ENCODE measurements at places on chromosomes 12 and 14.

DNA sequence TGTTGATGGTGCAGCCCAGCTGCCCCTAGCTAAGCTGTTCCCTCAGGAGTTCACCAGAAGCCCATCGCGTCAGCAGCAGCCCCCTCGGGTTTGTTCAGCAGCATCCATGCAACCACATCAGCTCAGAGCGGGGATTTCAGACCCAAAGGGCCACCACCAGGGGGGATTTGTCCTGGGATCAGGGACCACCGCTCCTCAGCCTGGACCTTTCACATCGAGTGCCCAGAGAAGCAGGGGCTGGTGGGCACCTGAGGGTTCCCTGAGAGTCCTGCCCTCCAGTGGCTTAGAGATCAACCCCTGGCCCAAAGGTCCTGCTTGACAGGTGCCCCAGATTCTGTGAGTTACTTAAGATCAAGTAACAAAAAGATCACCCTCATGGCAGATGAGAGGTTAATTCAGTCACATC, 65.9 kb upstream of the C14orf180 start:
- DNase-seq, result no peak

DNA sequence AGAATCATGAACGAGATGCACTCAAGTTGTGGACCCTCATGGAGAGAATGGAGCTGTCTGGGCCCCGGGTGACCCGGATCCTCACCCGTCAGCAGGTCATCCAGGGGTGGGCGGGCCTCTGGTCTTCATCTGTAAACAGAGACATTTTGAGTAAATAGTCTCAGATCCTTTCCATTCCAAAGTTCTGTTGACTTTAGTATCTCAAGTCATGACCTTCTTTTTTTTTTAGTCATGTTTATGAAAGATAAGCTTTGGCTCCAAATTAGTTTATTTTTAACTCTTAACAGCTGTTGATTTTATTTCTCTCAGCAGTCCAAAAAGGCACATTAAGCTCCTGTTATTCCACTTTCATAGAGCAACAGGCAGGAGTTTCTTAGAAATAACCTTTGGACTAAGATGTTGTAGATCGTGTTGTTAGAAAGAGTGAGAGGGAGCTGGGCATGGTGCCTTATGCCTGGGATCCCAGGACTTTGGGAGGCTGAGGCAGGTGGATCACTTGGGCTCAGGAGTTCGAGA, 48.9 kb upstream of the AMN start:
- no peak for DNase-seq

DNA sequence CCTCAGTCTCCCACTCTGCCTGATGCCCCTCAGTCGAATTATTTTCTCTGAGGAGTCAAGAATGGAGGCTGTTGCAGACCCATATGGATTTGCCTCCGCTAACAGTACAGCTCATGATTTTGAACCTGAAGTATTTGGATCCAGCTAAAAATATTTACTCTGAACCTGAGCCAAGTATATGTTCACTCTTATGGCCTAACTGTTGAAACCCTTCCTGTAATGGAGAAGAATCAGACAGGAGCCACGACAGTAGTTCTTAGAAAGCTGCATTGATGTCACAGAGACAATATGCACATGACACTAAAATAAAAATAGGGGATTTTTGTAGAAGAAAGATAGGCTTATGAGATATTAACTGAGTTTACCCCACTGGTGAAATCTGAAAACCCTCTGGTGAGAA, 1128.3 kb upstream of the FLRT2 start:
- no peak for DNase-seq

GRCh38 chr12:29879606-29880308, 96.0 kb upstream of the TMTC1 start:
- DNase-seq, result no peak

- DNase-seq, result no peak
Observed at GRCh38 chr12:21939435-21939834, 1.8 kb downstream of the ABCC9 start.

- no peak for DNase-seq
Observed at GRCh38 chr12:92971859-92972524, 42.9 kb upstream of the EEA1 start.

DNA sequence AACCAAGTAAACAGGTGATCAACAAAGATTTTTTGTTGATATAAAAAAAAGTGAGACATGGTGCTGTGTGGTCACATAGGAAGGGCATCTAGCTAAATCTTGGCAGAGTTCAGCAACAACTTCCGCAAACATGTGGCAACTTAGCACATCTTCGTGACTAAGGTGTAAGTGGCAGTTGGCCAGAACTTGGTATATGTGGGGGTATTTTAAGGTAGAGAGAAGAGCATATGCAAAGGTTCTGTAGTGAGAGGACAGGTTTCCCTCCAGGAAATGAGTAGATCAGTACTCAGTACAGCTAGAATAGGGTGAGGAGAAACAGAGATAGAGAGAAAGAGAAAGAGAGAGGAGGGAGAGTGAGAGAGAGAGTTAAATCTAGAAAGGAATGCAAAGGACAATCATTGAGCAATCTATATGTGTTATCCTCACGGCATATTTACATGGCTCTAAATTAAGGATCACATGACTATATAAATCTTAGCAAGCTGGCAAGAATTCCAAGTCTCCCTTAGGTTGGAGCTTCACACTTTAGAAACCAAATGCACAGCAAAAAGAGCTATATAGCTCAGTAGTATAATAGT, 227.7 kb upstream of the HMGA2 start:
- DNase-seq, result no peak

DNA sequence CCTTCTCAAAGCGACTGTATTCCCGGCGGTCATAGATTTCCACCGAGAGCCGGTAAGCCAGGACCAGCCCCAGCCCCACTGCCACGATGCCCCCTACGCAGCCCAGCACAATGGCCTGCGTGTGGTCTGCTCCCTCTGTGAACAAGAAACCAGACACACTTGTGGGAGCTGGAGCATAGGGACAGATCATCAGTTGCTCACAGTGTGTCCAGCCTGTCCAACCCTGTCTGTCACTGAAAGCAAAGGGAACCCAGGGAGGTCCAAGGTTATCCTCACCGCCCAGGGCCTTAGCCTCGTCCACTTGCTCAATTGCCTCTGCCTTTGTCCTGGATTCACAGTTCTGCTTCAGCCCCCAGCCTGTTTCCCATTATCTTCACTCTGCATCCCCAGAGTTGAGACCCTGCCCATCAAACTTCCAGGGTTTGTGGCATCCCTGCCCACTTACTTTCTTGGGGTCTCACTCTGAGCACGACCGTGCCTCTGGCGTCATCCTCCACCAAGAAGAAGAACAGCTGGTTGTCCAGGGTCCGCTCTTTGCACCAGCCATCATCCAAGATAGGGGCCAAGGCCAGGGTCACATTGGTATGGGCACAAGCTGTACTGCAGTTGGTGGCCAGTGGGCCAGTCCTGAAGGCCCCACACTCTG, 11.3 kb upstream of the CSAD start:
- DNase-seq, result no peak

DNA sequence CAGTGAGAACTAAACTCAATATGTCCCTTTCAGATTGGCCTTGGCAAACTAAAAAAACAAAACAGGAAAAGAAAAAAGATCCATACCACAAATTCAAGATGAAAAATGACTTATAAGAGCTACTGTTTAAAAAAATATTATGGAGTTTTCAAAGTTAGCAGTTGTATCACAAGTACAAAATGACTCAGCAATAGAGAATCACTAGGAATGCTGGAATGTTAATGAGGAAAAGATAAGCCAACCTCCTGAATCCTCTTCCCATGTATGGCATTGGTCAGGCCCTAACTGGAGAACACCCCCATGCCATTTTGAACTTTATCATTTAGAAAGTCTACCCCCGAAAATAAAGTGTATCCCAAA, 62.2 kb downstream of the PPP1R36 start:
- no peak for DNase-seq

- DNase-seq, result no peak
Observed at GRCh38 chr12:130491421-130492357, 154.0 kb downstream of the PIWIL1 start.

DNA sequence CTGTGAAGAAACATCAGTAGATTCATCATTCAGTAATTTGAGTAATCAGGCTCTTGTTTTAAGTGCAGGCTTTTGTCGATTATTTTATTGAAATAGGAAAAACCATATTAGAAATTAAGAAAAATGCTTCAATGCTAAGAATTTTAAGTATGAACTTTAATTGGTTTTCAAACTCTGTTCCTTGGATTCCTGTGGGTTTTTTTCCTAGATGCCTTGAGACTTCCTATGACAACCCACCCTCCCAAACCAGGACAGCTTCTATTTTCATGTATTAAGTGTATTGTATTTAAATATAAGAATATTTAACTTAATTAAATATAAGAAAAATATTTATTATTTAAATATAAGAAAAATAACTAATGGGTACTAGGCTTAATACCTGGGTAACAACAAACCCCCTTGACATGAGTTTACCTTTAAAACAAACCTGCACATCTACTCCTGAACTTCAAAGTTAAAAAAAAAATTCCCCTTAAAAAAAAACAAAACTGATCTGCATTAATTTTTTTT, 3.0 kb downstream of the ARHGAP5 start:
- DNase-seq, result no peak

- DNase-seq, result no peak
Observed at GRCh38 chr14:89625244-89625713, 208.2 kb upstream of the FOXN3 start.

DNA sequence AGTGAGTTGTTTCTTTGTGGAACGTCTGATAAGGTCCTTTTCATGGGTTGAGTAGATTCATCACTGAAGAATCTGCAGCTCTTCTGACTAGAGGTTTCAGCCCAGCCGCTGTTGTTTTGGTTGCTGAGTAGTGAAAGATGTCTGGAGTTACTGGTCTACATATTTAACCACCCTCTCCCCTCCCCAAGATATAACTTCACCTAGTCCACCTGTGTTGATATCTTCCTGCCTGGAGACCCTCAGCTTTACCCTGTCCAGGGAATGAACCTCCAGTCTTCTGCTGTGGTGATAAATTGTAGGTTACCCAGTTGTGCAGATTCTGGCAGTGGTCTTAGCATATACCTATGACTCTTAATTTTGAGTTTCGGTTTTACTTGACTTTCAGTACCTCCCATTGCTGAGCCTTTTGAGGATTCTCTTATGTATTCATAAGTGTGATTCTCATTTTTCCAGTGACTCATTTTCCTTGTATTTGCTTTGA, 62.9 kb downstream of the CCDC91 start:
- peak; percentile 2 for DNase-seq

DNA sequence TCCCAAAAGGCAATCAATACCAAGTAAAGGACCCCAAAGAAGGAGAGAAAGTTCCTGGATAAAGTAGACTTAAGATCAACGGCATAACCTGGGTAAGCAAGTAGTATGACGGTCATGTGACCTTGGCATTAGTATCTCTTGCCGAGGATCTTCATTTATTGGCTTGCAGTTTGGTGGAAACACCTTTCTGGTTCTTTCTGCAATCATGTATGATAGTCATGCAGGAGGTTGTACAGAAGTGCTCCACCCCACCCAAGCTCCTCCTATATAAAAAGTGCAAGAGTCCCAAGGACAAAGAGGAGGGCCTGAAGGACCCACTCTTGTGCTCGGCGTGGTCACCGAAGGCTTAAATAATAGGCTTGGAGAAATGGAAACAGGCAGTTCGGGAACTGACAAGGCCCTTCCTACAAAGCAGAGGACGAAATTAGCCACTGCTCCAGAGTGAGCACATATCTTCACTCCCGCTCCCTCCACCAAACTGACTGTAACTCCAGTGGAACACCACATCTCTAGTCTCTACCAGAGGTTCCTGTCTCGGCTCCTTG, 750 bp downstream of the CS start:
- peak; percentile 2 for DNase-seq

DNA sequence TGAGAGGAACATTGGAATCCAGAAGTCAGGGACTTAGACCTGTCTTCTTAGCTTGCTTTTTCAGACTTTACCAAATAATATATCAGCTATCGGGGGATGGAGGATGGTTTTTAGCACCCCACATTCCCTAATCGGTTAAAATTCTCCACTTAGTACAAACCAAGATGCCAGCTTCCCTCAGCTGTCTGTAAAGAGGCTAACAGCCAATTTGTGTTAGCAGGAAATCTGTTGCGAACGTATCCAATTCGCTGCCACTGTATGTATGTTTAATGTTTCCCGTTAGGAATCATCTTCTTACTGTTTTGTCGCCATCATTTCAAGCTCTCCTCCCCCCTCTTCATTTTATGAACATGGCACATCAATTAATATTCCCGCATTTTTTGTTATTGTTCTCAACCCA, 289.0 kb downstream of the BCL11B start:
- no peak for DNase-seq

DNA sequence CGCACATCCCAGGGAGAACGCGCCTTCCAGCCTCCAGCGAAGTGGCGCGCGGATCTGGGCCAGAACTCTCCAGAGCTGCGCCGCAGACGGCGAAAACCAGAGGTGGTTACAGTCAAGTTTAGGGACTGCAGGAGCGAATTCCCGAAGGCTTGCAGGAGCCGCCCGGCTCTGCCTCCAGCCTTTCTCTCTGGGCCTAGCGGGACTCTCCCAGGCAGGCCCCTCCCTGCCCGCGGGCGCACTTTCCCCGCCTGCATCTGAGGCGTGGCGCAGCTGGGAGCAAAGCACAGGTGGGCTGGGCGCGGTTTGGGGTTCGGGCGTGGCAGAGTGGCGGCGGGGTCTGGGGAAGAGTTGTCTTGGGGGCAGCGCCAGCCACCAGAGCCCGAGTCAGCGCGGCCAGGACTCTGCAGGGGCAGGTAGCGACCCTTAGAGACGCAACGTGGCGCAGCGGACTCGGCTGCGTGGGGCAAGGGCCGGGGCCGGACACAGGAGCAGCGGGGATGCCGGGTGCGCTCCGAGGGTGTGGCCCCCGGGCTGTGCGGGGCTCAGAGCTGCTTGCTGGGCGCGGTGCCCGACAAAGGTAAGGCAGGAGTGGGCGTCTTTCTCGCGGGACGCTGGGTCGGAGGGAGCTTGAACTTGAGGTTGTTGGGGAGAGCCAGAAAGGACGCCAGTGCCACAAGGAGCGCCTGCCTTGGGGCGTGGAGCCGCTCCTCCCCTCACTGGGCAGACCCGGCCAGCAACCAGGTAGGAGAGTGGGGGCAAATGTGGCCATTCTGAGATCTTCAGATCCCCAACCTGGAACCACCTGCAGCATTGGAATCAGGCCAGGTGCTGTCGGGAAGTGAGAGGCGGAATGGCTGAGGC, 1126.0 kb downstream of the AACS start:
- no peak for DNase-seq

- no peak for DNase-seq
Observed at GRCh38 chr14:98008381-98009113, 1211.4 kb downstream of the VRK1 start.

- no peak for DNase-seq
Observed at GRCh38 chr12:16606201-16606849, 363 bp upstream of the LMO3 start.

- DNase-seq, result no peak
Observed at GRCh38 chr14:43166163-43166562, 1340.9 kb downstream of the FSCB start.

GRCh38 chr14:72847721-72848120, 46.2 kb downstream of the DPF3 start:
- no peak for DNase-seq

- DNase-seq, result no peak
Observed at GRCh38 chr12:69720750-69721149, 17.9 kb upstream of the RAB3IP start.

GRCh38 chr12:132186857-132187620, 42.8 kb downstream of the NOC4L start:
- DNase-seq, result no peak

Data from activated T-cell treated with anti-CD3 and anti-CD28 coated beads for 4 hours (primary cell).